NCI-H526 (cell line): ENCODE measurements at places on chromosomes 6 and 20.
A peak's percentile ranks its signal among the peaks of the same experiment; 100 is the strongest.

DNA sequence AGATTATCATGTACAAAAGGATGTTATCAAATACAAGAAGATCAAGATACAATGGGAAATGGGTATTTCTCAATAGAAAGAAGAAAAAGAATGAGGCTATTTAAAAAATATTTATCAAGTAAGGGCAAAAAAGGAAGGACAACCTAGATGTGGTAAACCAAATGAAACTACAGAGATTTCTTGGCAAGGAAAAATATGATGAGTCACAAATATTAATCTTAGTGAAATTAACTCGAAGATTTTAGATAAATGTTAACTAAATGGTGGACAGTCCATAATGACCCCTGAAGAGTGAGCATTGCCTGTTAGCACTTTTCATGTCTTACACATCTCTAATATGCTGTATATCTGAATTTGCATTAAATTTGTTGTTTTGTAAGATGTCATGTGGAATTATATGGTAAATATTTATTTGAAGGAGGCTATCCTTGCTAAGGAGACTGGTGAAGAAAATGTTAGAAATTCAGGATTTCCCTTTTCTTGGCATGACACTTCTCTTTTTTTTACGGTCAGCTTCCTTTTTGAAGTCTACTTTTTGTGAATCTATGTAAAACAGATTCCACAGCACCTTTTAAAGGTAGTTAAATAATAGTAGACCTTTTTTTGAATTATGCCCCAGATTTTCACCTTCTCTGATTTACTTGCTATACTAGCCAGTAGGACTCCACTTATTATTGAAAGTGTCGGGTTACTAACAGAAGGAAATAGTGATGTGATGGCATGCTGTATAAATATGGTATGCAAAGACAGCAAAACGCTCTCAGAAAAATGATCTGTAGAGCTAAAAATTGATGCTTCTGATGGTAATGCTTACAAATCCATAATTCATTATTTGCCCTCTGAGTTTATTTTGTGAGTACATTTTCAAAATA lies 120.5 kb downstream of the HIVEP1 start:
- DNase-seq = no peak

DNA sequence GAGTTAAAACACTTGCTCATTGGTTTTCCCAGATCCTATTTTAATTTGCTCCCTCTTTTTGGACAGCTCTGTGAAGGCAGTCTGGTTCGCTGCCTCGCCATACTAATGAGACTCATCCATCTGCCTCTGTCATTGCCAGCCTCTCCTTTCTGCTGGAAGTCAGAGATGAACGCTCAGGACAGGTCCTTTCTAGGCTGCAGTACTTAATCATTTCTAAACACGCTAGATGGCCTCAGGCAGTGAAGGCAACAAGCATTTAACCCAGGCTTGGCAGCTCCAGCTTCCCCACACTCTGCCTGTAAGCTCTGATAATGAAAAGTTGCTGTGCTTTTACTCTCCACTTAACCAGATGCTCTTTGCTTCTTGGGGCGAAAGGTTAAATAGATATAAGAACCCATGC lies 286.7 kb upstream of the POU3F2 start:
- no peak for DNase-seq

DNA sequence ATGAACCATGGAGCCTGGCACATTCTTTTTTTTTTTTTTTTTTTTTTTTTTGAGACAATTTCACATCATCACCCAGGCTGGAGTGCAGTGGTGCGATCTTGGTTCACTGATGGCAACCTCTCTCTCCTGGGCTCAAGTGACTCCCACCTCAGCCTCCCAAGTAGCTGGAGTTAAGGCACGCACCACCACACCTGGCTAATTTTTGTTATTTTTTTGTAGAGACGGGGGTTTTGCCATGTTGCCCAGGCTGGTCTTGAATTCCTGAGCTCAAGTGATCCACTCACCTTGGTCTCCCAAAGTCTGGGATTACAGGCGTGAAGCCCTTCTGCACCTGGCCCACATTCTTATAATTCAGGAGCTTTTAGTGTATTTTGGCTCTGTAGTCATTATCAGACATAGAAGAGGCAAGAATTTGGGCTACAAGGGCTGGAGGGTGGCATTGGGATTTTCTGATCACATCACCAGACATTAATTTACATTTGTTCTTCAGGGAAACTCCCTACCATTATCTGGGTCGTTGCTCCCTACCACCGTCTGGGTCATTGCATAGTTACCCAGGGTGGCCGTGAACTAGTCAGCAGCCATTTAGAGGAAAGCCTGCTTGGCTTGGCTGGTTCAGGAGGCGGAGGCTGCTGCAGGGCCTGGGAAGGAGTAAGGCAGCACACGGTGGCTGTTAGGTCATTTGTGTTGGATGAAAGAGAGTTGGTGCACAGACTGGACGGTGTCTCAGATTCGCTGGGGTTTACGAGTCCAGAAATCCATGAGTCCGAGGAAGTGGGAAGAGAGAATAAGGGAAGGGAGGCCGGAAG lies 17.6 kb downstream of the ARID1B start:
- no peak for DNase-seq

DNA sequence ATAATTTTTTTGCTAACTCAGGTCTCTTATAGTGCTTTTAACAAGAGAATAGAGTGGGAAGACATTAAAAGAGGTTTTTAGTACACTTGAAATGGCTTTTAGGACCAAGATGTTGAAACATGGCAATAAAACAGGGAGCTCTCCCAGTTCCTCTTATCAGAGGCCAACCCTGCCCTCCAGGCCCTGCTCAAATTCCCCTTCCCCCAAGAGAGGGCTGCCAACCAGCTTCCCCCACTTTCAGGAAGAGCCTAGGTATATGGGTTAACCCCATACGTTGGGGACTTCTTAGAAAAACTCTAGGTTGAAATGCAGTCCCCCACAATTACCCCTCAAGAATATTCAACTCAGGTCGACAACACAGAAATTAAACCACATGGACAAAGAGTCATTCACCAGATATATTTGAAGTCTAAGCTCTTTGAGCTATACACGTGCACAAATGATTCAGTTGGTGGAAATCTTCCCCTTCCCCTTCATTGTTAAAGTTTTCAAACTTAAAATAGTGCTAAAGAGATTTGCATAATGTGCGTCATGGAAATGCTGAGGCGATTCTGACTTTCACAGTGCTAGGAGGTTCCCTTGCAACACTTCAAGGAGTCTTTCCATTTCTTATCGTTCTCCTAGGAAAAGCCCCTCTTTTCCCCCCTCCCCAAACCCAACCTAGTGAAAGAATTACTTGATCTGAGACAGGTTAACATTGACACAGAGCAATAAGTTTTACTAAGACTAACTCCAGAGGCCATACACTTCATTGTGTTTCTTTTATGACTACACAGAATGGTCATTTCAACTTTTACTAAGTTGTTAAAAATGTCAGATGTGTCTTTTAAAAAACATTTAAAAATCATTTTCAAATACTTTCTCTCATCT lies 49.8 kb upstream of the ENPP5 start:
- DNase-seq = no peak

DNA sequence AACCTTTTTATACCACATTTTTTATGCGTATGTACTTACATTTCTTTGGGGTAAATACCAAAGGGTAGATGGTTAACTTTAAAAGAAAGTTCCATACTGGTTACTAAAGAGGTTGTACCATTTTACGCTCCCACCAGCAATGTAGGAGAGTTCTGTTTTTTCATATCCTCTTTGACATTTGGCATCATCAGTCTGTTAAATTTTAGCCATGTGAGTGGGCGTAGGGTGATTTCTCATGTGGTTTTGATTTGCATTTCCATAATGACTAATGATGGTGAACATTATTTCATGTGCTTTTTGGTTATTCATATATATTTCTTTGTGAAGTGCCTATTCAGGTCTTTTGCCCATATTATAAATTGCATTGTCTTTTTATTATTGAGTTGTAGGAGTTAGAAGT lies 194.2 kb downstream of the PRL start:
- peak; percentile 2 for DNase-seq

- DNase-seq = no peak
Observed at GRCh38 chr6:7440476-7440875, 50.9 kb downstream of the RIOK1 start.
